ENCODE measurements at places on chromosomes 7 and 10.

- peak; percentile 54 for DNase-seq
Measured at GRCh38 chr7:120725376-120726039, 132.4 kb downstream of the TSPAN12 start.

- peak; percentile 98 for DNase-seq
Measured at GRCh38 chr10:71835671-71836595, 15.1 kb downstream of the PSAP start.

GRCh38 chr10:15430969-15431771 is 60.1 kb upstream of the FAM171A1 start:
- DNase-seq, result peak; percentile 73

DNA sequence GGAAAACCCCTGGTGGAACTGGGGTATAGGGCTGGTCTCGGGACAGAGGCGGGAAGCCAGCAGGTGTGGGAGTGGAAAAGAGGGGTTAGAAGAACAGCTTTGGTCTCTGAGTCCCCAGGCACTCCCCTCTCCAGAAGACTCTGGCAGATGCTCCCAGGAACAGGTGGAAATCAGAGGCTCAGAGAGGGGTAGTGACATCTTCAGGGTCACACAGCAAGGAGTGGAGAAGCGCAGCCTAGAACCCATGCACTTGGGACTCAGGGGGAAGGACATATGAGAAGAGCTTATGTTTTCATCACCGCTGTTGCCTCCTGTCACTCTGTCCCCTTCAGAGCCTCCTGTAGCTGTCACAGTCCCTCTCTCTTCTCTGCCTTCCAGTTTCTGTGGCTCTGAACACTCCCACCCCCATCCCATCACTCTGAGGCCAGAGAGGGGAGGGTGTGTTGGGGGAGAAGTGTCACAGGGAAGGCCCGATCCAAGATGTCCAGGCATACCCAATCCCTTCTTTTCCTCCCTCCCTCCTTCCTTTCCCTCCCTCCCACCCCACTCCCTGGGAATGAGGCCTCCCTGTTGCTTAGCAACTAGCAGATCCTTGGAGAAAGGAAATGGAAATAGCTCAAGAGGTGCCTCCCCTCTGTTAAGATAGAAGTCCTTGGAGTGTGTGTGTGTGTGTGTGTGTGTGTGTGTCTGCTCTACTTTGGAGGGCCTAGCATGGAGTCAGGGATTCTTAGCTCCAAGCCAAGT is 32.0 kb downstream of the SRRM3 start:
- DNase-seq, result no peak

GRCh38 chr10:37728830-37729229 is 128.6 kb downstream of the ZNF248 start:
- DNase-seq, result no peak

DNA sequence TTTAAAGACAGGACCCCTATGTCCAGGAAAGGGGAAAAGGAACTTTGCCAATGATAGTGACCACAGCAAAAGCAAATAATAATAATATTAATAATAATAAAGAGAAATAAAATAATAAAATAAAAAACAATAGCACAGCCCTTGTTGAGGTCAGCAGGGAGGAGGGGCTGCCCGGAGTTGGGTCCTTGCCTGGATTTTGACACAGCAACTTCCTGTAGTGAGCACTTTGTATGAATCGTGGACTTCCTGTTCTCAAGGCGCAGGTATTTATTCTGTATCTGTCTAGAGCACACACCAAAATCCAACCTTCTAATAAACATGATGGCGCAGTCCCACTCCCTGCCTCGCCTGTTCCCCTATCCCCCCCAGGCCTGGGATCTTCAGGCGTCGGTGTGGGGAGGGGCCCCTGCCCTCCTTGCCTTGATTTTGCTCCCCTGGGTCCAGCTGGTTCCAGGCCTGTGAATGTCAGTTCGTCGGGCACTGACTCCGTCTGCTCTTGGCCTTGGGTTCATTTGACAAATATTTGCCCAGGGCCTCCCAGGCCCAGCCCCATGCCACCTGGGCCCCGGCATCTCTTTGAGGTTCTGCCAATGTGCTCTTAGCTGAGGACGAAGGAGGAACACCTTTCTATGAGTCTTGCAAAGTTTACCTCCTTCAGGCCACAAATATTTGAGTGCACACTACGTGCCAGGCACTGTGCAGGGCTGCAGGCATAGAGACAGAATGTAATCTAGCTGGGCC is 13.9 kb downstream of the TRIM8 start:
- no peak for DNase-seq
